ENCODE measurements at places on chromosomes 7 and 10.
A peak's percentile ranks its signal among the peaks of the same experiment; 100 is the strongest.

DNA sequence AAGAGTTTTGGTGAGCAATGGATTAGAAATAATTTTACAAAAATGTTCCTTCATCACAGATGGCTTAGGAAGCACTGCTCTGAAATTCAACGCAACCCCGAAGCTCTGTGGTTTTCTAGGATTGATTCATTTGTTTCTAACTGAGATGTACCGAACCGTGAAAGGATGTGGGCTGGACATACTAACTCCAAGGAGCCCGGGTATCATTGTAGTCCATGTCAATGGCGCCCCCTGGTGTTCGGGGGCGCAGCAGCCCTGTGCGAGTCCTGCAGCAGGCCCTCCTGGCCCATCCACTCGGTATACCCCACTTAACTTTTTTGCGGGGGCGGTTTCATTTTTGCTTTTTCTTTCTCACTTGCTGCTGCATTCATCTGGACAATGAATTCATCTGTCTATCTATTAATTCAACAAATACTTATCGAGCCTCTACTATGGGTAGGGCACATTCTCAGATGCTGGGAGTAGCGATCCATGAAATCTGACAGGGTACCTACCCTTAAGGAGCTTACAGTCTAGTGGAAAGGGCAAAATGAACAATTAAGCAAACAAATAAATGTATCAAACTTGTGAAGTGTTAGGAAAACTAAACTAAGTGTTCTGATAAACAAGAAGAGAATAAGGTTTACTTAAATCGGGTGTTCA, 25.2 kb upstream of the ITPRID1 start:
- no peak for DNase-seq

- DNase-seq = no peak
Observed at GRCh38 chr10:88853155-88853881, 1.7 kb upstream of the ANKRD22 start.

GRCh38 chr7:70926666-70927065, 205.3 kb upstream of the GALNT17 start:
- DNase-seq = no peak

DNA sequence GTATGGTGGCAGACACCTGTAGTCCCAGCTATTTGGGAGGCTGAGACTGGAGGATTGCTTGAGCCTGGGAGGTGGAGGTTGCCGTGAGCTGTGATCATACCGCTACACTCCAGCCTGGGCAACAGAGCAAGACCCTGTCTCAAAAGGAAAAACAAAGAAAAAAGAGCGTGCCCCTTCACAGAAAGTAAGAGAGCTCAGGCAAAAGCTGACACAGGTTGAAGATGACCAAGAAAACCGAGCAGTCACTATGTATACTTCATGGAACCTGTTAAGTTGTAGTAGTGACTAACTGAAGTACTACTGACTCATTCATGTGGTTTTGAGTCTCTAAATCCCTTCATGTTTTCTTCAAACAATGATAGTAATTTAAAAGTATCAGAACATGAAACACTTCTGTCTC, 1.2 kb upstream of the PRRT4 start:
- no peak for DNase-seq

DNA sequence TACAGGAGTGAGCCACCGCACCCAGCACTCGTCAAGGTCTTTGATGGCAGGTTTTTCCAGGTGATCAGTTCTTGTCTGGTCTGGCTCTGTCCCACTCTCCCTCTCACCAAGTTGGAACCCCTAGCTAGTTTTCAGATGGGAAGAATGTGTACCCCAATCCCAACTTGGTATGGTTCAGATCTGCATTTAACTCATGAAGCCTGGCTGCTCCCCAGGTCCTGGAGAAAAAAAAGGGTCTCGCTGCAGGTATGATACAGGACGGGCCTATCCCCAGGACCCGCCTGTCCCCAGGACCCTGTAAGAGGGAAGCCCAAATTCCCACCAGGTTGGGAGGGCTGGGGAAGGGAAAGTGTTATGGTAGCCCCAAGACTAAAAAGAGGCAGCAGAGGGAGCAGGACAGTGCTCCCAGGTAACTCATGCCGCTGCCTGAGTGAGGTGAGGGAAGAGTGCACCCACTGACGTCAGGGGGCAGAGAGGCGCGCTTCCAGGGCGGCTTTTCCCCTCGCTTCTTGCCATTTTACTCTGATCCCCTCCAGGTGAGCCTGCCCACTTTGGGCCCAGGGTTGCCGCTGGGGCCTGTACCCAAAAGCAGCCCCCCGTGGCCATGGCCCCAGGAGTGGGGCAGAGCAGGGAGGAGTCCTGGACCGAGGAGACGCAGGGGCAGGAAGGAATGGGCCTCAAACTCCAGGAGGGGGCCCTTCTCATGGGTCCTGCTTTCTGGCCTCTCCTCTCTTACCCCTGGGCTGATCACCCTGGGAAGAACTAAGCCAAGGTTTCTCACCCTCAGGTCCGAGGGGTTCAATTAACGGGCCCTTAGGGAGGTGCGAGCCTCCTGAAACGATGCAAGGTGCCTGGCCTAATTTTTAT, 36.4 kb upstream of the SRRM3 start:
- no peak for DNase-seq

DNA sequence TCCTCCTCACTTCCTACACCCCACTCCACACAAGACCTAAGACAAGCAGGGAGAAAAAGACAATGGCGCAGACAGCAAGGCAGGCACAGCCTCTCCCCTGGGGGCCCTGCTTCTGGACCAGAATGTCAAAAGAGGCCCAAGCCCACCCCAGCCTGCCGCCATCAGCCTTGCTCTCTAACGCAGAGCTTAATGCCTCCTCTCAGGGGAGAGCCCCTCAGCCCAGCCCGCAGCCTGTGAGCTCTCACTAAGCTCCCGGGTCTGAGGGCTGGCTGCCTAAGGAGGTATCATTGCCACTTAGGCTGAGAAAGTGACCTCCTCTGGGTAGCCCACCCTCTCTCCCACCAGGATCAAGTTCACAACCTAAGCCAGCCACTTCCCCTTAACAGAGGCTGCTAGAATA, 16.7 kb downstream of the SLIT1 start:
- DNase-seq = no peak

DNA sequence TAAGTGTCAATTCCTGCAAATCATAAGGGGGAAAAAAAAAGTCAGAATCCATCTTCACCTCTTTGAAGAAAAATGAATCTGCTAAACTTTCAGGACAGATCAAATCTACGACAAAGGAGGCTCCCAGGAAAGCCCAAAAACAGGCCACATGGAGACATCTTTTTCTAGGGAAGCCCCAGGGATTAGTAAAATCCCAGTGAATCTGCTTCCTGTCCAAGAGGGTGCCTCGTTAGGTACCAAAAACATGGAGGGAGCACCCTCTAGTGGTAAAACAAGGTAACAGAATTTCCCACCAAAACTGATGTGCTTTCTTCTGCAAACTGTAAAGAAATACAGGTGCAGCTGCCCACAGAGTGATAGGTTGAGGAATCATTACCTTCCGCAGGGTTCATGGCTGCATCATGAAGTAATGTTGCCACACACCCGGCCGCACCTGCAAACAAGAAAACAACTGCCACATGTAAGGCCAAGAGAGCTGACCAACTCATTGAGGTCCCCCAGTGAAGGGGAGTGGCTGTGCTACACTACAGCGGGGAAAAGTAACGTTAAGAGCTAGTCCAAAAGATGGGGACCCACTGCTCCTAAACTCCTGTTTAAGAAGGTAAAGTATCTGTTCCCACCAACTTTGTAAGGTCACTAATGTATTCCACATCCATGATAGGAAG, 7.9 kb downstream of the SLC25A28 start:
- peak; percentile 27 for DNase-seq

DNA sequence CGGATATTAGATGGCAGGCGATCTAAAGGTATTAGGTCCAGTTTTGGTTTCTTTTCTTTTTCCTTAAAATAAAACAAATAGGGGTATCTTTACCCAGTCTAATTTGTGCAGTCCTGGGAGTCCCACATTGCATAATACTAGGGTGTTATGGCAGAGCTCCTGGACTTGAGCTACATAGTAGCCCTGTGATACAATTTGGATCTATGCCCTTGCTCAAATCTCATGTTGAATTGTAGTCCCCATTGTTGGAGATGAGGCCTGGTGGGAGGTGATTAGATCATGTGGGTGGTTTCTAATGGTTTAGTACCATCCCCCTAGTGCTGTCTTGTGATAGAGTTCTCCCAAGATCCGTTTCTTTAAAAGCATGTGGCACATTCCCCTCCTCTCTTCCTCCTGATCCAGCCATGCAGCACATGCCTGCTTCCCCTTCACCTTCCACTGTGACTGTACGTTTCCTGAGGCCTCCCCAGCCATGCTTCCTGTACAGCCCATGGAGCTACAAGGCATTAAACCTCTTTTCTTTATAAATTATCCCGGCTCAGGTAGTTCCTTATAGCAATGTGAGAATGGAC, 141.9 kb downstream of the RPS24 start:
- no peak for DNase-seq

- DNase-seq = no peak
Observed at GRCh38 chr10:71090330-71090729, 122.0 kb upstream of the UNC5B start.

DNA sequence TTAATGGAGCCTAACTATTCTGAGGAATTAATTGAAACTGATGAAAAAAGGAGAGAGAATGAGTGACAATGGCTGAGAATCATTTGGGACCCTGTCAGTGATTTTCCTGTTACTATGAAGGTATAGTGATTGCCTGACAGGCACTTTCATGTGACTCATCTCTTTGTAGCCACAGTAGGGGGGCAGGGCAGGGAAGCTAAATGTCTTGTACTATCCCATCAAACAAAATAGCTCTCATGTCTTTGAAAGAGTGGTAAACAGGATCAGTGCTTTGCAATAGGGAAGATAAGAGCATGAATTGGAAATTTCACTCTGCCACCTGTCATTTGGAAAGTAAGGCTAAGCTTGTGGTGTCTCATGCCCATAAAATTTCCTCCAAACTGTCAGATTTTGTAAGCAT, 94.5 kb upstream of the GSDME start:
- DNase-seq = no peak

- DNase-seq = no peak
Observed at GRCh38 chr10:77541247-77541646, 96.4 kb downstream of the KCNMA1 start.

GRCh38 chr7:139698844-139699243, 79.0 kb downstream of the HIPK2 start:
- DNase-seq = no peak

DNA sequence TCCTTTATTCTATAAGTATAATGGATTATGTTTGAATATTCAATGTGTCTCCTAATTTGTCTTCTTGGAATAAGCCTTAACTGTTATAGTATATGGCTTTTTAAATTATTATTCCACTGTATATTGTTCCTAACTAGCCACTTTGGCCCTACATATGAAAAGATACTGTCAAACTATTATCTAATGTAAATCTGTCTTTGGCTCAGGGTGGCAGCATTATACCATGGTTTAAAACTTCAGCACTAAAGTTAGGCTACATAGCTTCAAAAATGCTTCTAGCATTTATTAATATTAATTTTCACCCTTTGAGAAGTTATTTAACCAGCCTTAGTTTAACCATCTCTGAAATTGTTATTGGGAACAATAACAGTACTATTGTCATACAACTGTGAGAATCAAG, 543.1 kb upstream of the MBL2 start:
- no peak for DNase-seq

All from ovary (tissue), 10 donors.